ENCODE measurements at places on chromosomes 6 and 20. TPM values are rescaled to one million over a fixed set of nuclear protein-coding genes. Genes with fewer than 3 reads are reported as not detected.

CPXM1 gene
- 2.9 TPM for polyA plus RNA-seq

GHRH gene
- polyA plus RNA-seq = not detected

RAB32 gene
- polyA plus RNA-seq = 7.9 TPM

TMEM14A gene
- polyA plus RNA-seq = 29.6 TPM

RAD21L1 gene
- not detected for polyA plus RNA-seq

THEMIS gene
- polyA plus RNA-seq = not detected

HNF4A gene
- polyA plus RNA-seq = 7.4 TPM

DNA sequence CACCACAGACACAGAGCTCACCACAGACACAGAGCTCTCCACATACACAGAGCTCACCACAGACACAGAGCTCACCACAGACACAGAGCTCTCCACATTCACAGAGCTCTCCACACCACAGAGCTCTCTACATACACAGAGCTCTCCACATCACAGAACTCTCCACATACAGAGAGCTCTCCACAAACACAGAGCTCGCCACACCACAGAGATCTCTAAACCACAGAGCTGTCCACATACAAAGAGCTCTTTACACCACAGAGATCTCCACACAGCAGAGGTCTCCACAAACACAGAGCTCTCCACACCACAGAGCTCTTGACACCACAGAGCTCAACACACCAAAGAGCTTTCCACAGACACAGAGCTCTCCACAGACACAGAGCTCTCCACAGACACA is 55.8 kb downstream of the ERMARD start:
- no peaks in the 10 kb centered on the region for H3K4me1 ChIP-seq
- no peaks in the 10 kb centered on the region for H3K27me3 ChIP-seq
- no peak overlapping the region for H3K4me3 ChIP-seq

- no peak for DNase-seq
- H3K27ac ChIP-seq = no peak overlapping the region
- H3K4me3 ChIP-seq = no peak overlapping the region
- no peaks in the 10 kb centered on the region for H3K4me1 ChIP-seq
Measured at GRCh38 chr20:57128044-57128757, 138.2 kb downstream of the BMP7 start.

DNA sequence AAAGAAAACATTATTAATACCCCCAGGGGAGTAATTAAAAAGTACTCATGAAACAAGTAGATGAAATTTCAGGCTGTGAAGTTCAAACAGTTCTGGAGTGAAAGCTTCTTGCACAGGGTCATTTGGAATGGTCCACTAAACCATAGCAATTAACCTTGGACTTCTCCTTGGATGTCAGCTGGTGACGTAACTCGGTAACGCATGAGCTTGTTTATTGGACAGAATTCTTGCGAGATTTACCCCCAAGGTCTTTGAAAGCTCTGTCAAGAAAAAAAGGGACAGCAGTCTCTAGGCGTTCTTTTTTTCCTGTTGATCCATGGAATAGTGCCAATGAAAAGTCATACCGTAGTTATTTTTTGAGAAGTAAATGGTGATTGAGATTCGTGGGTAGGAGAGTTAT is 2.2 kb downstream of the CD83 start:
- H3K36me3 ChIP-seq = no peaks in the 10 kb centered on the region
- no peaks in the 10 kb centered on the region for H3K4me1 ChIP-seq
- H3K4me3 ChIP-seq = no peak overlapping the region
- H3K27ac ChIP-seq = no peak overlapping the region

DNA sequence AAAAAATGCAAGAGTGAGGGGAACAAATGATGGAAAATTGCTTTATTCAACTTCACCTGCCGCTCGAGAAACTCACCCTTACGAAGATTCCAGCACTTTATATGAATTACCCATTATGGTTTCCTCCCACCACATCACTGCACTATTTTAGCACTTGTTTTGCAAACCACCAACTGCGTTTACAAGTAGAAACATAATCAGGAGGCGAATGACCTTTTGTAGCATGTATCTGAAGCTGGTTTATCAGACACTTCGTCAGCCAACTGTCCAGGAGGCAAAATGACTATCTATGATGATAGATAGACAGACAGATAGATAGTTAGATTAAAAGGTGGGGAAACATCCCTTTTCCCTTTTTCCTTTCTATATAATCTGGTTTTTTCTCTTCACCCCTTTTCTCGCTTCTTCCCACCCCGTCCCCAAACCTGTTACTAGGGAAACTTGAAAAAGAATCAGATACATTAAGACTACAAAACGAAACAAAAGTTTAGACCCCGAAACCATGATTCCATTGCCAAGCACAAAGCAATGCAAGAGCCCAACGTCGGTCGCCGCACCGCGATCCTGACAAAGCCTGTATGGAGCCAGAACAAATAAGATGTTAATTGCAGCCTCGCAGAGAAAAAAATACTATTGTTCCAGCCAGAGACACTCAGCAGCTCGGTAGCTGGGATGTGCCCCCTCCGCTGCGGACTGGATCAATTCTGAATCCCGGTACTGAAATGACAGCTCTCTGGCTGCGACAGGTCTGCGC is 933 bp upstream of the ADGRB3 start:
- no peaks in the 10 kb centered on the region for H3K36me3 ChIP-seq
- H3K27ac ChIP-seq = no peak overlapping the region
- peaks cover 9% of the 10 kb centered on the region for H3K27me3 ChIP-seq
- peaks cover 4% of the 10 kb centered on the region for H3K4me1 ChIP-seq

- H3K27me3 ChIP-seq = peaks cover 1% of the 10 kb centered on the region
- no peak overlapping the region for H3K27ac ChIP-seq
- no peak for DNase-seq
- H3K4me1 ChIP-seq = no peaks in the 10 kb centered on the region
- H3K4me3 ChIP-seq = no peak overlapping the region
Measured at GRCh38 chr6:46917002-46917545, 4.7 kb downstream of the ADGRF5 start.

GRCh38 chr20:61628901-61629601 is 377.0 kb downstream of the CDH4 start:
- no peaks in the 10 kb centered on the region for H3K36me3 ChIP-seq
- no peak overlapping the region for H3K4me3 ChIP-seq
- DNase-seq = no peak
- H3K27me3 ChIP-seq = no peaks in the 10 kb centered on the region

DNA sequence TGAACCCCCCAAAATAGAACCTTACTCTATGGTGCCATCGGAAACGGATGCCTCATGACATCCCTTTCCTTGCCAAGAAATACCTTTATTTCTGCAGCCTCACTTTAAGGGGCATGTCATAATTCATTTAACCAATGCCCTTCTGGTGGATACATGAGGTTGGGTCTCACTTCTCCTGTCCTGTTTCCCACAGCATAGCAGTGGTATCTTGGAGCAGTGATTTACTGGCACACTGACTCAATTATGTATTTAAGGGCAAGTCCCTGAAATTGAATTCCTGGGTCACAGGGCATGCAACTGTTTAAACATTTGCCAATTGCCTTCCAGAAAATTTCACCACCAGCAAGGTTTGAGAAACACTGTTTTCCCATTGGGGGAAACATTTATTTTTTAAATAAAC is 639 bp upstream of the LBP start:
- no peaks in the 10 kb centered on the region for H3K4me1 ChIP-seq
- no peaks in the 10 kb centered on the region for H3K27me3 ChIP-seq
- H3K36me3 ChIP-seq = no peaks in the 10 kb centered on the region
- H3K4me3 ChIP-seq = no peak overlapping the region

DNA sequence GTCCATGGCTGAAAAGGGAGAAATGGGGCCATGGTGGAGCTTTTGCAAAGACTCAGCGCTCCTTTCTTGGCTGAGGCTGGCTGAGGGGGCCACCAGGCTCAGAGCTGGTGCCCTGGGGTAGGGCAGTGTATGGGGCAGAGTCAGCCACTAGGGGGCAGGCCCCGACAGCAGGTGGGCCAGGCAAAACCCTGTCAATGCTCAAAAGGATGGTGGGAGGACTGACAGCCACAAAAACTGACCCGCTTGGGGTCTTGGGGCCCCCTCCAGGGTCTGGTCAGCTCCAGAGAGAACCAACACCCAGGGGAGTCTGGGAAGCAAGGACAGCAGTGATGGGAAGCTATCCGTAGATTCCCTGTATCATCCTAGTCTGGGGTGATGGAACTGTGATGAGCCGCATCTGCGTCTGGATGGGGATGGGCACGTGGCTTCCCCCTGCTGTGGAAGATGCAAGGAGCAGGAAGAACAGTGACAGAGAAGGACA is 306.9 kb downstream of the DHX35 start:
- peak; percentile 69 for DNase-seq
- H3K27me3 ChIP-seq = no peaks in the 10 kb centered on the region
- no peak overlapping the region for H3K4me3 ChIP-seq
- no peak overlapping the region for H3K27ac ChIP-seq
- H3K36me3 ChIP-seq = no peaks in the 10 kb centered on the region
- H3K4me1 ChIP-seq = no peaks in the 10 kb centered on the region

GRCh38 chr6:119224095-119224701 is 125.4 kb downstream of the MAN1A1 start:
- DNase-seq = no peak
- H3K36me3 ChIP-seq = no peaks in the 10 kb centered on the region
- H3K4me1 ChIP-seq = peaks cover 8% of the 10 kb centered on the region
- H3K27ac ChIP-seq = no peak overlapping the region
- H3K4me3 ChIP-seq = no peak overlapping the region

DNA sequence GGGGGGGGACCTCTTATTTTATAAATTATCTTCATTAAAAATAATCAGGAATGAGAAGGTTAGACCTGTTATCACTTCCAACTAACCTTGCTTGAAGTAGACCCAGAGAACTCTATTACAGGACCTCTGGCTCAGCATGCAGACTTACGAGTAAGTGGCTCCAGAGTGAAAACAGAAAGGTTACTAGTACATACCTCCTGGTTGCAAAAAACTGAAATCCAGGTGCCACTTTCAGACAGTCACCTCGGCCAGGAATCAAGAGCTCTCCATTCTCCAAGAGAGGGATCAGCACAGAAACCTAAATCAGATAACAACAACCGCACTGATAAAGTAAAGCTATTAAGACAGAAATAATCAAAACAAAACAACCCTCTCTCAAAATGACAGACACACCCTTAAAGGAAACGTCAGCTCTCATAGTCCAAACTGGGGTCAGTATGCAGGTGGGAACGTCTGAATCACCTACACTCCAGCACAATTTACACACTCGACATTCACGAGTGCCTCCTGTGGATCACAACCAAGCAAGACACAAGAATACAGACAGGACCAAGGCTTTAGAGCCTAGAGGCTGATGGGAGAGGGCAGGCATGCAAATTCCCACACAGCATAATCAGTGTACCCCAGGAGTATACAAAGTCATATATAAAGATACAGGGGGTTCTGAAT is 31.8 kb downstream of the MDN1 start:
- no peak overlapping the region for H3K27ac ChIP-seq
- peaks cover 28% of the 10 kb centered on the region for H3K36me3 ChIP-seq
- no peaks in the 10 kb centered on the region for H3K4me1 ChIP-seq
- H3K4me3 ChIP-seq = no peak overlapping the region

DNA sequence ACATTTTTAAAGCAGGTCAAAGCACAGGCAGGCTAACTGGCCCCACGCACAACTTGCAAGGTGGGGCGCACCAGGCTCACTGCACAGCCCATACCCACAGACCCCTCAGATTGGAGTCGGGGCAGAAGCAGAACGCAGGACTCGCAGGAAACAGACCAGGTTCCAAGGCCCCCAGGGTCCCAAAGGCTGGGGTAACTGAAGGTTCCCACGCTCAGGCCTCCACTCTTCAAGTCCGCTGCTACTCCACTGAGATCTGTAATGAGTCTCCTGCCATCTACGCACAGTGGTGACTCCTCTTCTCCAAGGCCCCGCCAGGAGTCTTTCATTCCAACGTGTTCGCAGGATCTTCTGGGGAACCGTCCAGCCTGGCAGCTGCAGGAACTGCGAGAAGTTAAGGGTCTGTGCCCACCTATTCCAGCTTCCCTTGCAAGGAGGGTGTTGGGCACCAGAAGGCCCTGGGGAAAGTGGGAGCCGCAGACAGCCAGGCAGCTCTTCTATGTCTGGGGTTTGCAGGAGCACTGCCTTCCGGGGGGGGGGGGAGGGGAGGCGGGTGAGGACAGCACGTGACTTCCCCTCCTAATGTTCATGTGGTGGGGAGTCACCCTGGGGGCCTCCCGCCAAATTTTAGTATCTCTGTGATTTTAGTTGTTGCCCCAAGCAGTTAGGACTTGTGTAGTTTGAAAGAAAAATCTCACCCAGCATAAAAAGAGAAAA is 2.0 kb upstream of the TAF4 start:
- no peak for DNase-seq
- no peak overlapping the region for H3K27ac ChIP-seq
- H3K4me1 ChIP-seq = peaks cover 27% of the 10 kb centered on the region
- H3K4me3 ChIP-seq = no peak overlapping the region
- no peaks in the 10 kb centered on the region for H3K36me3 ChIP-seq

GRCh38 chr6:10300071-10300470 is 114.8 kb downstream of the TFAP2A start:
- no peaks in the 10 kb centered on the region for H3K4me1 ChIP-seq
- H3K36me3 ChIP-seq = no peaks in the 10 kb centered on the region
- DNase-seq = no peak
- no peak overlapping the region for H3K27ac ChIP-seq
- no peak overlapping the region for H3K4me3 ChIP-seq
- H3K27me3 ChIP-seq = no peaks in the 10 kb centered on the region

DNA sequence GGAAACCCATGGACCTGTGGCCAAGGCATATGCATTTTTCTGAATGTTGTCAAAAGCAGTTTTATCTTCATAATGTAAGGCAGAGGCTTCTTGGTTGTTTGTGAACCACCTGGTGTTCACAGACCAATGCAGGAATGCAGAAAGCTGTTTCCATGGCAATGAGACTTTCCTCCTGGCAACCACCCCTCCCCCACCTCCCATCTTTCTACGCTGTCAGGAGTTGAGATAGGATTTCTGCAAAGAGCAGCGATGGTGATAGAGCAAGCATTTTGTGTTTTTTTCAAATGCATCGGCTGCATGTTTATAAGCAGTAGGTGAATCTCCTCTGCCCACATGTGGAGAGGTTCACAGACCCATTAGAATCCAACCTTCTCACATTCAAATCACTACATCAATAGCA is 114.1 kb upstream of the SMLR1 start:
- no peak overlapping the region for H3K27ac ChIP-seq
- no peaks in the 10 kb centered on the region for H3K4me1 ChIP-seq

DNA sequence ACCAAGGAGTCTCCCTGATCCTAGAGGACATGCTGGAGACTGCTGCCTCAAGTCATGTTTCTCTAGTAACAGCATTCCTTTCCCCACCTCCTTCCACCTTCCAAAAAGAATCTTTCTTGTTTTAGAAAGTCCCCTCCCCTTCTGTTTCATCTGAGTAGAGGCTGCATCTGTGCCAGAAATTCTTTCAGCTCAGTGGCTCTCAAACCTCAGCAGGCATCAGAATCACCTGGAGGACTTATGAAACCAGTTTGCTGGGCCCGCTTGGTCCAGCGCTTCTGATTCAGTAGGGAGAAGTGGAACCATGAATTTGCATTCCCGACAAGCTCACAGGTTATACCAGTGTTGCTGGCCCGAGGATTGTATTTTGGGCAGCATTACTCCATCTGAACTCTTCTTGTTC is 55.1 kb downstream of the TMEM200A start:
- no peak for DNase-seq
- H3K36me3 ChIP-seq = no peaks in the 10 kb centered on the region
- H3K27me3 ChIP-seq = no peaks in the 10 kb centered on the region
- no peak overlapping the region for H3K4me3 ChIP-seq

DNA sequence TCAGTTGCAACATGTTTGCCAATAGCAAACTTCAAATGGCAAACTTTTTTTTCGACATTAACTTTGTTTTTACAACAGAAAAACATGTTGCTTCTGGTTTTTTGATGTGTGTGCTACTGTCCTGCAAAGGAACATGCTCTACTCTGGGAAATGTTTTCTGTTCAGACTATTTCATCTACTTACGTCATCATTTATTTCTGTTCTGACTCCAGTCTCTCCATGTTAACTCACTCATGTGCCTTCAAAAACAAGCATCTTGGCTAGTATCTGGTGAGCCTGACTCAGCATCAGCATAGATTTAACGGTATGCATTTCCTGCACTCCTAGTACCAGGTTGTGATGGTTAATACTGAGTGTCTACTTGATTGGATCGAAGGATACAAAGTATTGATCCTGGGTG is 36.1 kb upstream of the MAP7 start:
- no peak overlapping the region for H3K4me3 ChIP-seq
- no peak for DNase-seq
- peaks cover 6% of the 10 kb centered on the region for H3K36me3 ChIP-seq
- no peak overlapping the region for H3K27ac ChIP-seq

All from pancreas (tissue), 10 donors.